ENCODE measurements at places on chromosomes 2 and 18.

DNA sequence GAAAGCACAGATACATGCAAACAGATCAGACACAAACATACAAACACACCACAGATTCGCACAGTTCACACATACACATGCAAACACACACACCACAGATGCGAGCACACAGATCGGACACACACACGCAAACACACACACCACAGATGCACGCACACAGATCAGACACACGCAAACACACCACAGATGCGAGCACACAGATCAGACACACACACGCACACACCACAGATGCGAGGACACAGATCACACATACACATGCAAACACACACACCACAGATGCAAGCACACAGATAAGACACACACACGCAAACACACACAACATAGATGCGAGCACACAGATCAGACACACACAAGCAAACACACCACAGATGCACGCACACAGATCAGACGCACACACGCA, 149.0 kb downstream of the PXDN start:
- DNase-seq = no peak

DNA sequence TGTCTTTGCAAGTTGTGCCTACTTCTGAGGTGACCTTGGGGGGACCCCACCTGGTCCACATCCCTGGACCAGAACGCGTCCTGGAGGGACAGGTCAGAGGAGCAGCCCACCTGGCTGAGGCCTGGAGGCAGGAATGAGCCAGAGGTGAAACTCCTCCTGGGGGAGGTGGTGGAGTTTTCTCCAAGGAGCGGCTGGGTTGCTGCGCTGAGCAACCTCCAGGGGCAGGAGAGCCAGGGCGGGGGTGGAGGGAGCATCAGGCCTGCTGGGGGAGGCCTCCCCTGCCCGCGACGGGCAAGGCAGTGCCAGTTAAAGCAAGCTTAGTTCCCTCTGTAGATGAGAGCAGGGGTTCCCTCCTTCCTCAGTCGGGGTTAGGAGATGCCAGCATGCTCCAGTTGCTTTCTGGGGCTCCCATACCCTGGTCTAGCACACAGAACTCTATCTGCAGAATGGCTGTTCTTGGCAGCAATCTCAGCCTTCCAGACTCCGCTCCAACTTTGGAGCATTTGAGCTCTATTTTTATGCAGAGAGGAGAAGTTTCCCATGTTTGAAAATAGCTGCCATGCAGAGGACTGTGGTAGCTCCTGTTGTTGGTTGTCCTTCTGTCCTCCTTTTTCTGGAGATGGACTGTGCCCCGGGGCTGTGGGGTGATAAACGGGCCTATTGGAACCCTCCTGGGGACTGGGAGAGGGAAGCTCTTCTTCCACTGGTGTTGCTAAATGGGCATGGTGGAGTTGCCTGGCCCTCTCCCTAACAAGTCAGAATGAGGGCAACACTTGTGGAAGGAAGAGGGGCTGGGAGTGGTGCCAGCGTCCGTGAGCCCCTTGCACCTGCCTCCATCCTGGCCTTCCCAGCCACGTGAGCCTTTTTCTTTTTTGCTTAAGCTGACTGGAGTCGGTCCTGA, 39.1 kb downstream of the B3GNT2 start:
- DNase-seq = no peak

GRCh38 chr2:61520261-61520660, 17.9 kb downstream of the XPO1 start:
- no peak for DNase-seq

DNA sequence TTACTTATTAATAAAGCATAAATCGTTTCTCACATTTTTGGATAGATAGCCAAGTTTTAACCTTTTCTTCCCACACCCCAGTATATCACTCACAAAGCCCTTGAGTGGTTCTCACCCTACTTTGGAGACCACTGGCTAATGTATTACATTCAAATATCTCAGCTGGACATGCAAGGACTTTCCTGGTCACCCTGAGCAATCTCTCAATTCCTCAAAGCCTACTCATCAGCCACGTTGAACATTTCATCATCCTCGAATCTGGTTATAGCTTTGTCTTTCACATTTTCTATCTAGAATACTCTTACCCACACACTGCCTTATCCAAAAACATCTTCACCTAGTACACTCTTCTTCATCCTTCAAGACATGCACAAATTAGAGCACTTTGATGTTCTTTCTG, 71.1 kb upstream of the MAPRE2 start:
- no peak for DNase-seq

GRCh38 chr2:37274359-37274965, 43.0 kb downstream of the NDUFAF7 start:
- DNase-seq = no peak

DNA sequence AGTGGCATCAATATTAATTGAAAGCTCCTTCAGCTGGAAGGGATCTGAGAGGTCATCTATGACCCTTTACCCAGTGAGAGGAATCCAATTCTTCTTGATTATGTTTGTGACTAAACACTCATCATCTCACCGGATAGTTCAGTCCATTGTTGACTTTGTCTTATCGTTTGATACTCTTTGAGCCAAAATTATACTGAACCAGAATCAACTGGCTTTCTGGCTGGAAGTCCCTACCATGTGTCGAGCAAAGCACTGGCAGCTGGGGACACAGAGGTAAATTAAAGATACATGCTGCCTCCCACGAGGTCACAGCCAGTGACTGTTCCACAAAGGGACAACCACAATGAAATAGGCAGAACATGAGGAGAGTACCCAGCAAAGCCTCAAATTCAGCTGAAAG, 91.4 kb upstream of the FHL2 start:
- DNase-seq = no peak

GRCh38 chr2:198040835-198041234, 236.4 kb downstream of the PLCL1 start:
- DNase-seq = no peak

DNA sequence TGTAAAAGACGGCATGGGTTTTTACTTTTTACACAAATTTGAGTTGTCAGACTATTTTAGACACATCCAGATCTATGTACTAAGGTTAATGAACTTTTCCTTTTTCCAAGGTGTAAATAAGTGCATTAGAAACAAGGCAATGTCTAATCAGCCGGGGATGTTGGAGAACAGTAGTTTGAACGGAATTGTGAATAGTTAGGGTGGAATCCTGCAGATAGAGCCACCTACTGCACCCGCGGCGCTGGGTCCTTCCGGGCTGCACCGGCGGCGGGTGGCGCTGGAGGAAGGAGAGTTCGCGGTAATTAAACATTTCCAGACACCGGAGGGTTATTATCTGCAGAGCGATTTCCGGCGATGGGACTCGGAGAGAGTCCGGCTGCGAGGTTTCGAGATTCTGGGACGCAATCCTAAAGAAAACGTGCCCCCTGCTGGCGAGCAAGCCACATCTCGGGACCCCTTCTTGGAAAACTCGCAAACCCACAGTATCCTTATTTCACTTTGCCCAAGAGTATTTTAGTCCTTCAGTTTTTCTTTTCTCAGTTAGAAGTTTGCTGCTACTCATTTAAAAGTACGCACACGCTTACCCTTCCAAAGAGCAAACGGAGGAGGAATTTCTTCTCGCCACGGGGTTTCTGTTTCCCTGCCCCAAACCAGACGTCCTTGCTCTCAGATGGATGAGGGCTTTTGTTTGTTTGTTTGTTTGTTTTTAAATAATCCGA, 4.5 kb upstream of the OSR1 start:
- peak; percentile 73 for DNase-seq

DNA sequence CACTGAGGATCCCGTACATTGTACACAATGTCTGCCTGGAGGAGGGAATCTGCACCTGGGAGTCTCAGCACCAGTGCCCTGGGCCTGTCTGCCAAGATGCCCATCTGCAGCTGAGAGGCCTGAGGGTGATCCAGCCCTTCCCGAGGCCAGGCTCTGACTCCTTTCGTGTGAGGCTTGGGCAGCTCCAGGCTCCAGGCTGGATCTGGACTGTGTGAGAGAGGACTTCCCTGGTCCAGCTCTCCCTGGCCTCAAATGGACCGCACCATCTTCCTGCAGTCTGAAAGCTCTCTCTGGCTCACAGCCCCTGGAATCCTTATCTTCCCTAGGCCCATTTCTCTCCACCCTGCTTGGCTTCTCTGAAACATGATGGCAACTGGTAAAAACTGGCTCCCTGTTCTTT, 324.6 kb downstream of the DYSF start:
- no peak for DNase-seq

GRCh38 chr2:134758633-134759032, 39.8 kb upstream of the TMEM163 start:
- no peak for DNase-seq

DNA sequence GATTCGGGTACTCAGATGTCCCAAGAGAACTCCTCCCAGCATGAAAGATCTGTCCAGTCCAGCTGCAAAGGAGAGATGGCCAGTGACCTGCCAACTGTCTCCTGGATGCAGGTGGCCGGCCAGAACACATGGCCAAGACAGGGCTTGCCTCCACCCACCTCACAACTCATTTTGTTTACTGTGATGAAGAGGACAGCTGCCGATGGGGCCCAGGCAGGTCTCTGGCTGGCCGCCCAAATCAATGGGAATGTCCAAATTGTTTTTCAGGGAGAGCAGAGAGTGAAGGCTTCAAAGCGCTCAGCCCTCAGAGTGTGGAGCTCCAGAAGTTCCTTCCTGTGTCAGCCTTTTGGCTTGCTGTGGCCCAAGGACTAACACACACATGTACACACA, 41.9 kb downstream of the FOSL2 start:
- DNase-seq = no peak

DNA sequence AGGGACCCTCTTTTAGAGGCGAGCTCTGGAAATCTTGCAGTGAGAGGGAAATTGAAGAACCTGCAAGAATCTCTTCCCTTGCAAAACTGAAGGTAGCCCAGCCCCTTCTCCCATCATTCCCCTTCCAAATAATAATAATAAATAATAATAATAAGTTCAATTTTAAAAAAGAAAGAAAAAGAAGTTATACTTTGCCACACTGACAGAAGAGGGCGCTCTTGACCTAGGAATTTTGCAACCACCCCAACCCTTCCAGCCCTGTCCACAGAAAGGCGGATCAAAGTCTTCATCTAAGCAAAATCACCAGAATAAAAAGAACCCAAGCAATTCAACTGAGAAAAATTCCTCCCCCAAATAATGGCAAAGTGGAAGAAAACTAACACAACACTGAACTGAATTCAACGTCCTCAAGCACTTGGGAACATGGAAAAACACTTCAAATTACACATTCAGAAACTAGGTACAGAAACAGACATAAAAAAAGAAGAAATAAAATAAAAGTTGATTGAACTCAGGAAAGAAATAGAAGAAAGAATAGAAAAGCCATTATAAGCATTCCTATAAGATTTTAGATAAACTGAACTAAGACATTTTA, 98.9 kb upstream of the GLS start:
- peak; percentile 28 for DNase-seq

GRCh38 chr2:69469375-69469774, 32.1 kb upstream of the NFU1 start:
- no peak for DNase-seq

DNA sequence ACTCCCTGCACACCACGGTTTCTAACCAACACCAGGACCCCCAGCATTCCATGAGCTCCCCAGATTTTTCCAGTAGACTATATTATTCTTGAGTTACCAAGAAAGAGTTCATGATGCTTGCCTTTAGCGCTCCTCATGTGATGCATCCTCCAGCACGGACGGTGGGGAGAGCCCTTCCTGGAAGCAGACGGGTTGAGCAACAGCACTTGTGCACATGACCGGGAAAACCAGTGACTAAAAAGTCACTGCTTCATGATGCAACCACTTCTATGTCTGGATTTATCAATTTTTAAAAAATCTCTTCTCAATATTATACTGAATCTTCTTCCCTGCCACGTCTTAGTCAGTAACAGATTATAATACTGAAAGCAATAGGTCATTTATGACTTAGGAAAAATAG, 20.4 kb upstream of the DOK6 start:
- no peak for DNase-seq

DNA sequence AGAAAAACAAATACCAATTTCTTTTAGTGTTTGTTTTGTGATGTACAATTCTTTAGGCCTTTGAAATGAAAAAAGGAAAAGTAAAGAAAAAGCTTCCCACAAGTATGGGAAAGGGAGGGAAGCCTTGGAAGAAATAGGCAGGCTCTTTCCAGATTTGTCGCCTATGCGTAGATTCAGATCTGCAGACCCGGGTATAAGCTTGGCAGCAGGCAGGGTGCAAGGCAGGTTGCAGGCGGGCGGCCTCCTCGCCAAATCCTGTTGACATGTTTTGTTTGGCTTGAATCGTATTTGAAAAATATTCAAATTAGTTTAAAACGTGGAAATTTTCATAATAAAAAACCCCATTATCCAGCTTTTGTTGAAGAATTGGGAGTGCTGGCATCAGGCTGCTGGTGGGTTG, 104.3 kb downstream of the ACOXL start:
- no peak for DNase-seq

DNA sequence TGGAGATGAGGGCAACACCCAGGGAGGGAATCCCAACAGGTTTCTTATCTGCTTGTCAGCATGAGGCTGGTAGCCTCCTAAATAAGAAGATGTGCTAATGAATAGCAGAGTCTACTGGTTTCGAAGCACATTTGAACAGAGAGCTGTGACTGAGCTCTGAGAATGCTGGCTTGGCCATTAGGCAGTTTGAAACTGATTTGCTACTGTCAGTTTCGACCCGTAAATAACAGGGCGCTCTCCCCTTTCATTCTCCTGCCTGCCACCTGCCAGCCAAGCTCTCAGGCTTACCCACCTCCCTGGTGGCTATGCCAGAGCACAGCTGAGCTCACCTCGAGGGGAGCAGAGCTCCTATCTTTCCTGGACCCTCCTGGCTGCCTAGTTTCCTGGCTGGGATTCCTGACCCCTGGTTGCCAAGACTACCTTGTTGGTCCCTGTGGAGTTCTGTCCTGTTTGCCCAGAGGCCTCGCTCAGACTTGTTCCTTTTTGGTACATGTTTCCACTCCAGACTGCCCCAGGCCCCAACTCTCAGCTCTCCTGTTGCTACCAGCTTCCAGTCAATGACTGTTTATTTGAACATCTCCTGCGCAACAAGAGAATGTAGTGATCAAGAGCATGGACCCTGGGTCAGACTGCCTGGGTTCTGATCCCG, 102.3 kb upstream of the ALPP start:
- DNase-seq = peak; percentile 67

DNA sequence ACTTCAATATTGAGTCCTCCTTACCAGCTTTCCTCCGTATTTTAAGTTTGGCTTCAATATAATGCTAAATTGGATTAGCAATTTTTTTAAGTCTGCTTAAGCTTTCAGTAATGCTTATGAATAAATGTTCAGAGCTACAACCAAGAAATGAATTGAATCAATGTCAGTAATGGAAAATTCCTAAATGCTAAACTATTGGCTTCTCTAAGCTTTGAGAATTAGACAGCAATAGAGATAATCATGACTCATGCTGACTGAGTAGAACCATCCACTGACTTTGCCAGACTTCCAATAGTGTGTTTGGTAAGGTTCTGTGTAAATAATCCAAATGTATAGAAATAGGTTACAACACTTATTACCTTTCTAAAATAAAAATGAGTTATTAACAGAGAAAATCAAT, 8.9 kb upstream of the PDE1A start:
- DNase-seq = no peak

GRCh38 chr2:216777637-216778273, 82.1 kb downstream of the TNP1 start:
- DNase-seq = peak; percentile 83

GRCh38 chr2:58194458-58194857, 46.7 kb downstream of the FANCL start:
- no peak for DNase-seq

- DNase-seq = no peak
These were observed 58.9 kb upstream of the EPC2 start for GRCh38 chr2:148585696-148586095.

GRCh38 chr18:3923750-3924149, 473.8 kb downstream of the TGIF1 start:
- DNase-seq = no peak

Measured in ELF-1 (cell line).